Stimulated activated naive B cell treated with anti-CD40 and anti-IgM and Interleukin-4, amounts not matched to agents 10 μg/mL and 1 μg/mL and 100 μg/mL, for 72 hours (primary cell): ENCODE measurements at places on chromosomes 1 and 21.

- no peak overlapping the region for H3K4me3 ChIP-seq
- no peaks in the 10 kb centered on the region for H3K27me3 ChIP-seq
- H3K4me1 ChIP-seq: peaks cover 28% of the 10 kb centered on the region
- no peak overlapping the region for H3K27ac ChIP-seq
Measured at GRCh38 chr1:182580736-182581135, 8.3 kb downstream of the RNASEL start.

DNA sequence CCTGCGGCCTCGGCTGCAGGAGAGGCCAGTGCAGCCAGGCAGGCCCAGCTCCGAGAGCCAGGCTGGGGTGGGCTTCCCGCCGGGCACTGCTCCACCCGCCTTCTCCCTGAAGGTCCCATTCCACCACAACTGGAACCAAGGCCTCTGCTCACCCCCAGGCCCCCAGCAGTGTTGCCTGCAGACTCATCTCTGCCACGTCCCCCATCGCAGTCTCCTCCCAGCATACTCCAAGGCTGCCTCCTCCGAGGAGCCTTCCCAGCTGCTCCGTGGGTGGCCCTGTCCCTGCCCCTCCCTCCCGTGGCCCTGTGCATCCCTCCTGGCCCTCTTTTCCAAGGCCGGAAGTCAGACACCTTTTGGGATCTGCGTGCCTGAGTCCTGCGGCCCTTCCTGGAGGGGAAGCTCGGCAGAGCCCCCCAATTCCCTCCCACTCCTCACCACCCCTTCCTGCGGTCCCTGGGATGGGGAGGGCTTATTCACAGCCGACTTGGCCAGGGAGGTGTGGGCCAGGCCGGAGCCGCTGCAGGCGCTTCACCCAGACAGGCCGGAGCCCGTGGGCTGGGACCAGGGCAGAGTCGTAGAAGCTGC lies 47.6 kb downstream of the SLX9 start:
- H3K4me3 ChIP-seq: no peak overlapping the region
- H3K36me3 ChIP-seq: no peaks in the 10 kb centered on the region
- H3K27ac ChIP-seq: no peak overlapping the region
- peaks cover 14% of the 10 kb centered on the region for H3K4me1 ChIP-seq

- no peak for DNase-seq
- peaks cover 4% of the 10 kb centered on the region for H3K36me3 ChIP-seq
- H3K27ac ChIP-seq: peak overlapping the region; percentile 87
- peaks cover 22% of the 10 kb centered on the region for H3K4me1 ChIP-seq
- peak overlapping the region; percentile 70 for H3K4me3 ChIP-seq
Measured at GRCh38 chr1:174875306-174875705, 124.4 kb upstream of the CACYBP start.

GRCh38 chr1:203084588-203085527 lies 954 bp downstream of the MYOG start:
- no peaks in the 10 kb centered on the region for H3K4me1 ChIP-seq
- H3K27ac ChIP-seq: no peak overlapping the region
- peaks cover 12% of the 10 kb centered on the region for H3K27me3 ChIP-seq
- no peak for DNase-seq

- H3K4me1 ChIP-seq: peaks cover 23% of the 10 kb centered on the region
- no peak for DNase-seq
- peaks cover 2% of the 10 kb centered on the region for H3K36me3 ChIP-seq
- H3K4me3 ChIP-seq: no peak overlapping the region
Measured at GRCh38 chr1:167262836-167263235, 42.1 kb downstream of the POU2F1 start.

GRCh38 chr1:101178341-101178687 lies 58.5 kb upstream of the S1PR1 start:
- H3K4me3 ChIP-seq: peak overlapping the region; percentile 34
- H3K27me3 ChIP-seq: no peaks in the 10 kb centered on the region
- H3K4me1 ChIP-seq: peaks cover 34% of the 10 kb centered on the region
- no peak for DNase-seq

GRCh38 chr1:161738627-161739287 lies 10.8 kb upstream of the DUSP12 start:
- peaks cover 36% of the 10 kb centered on the region for H3K4me1 ChIP-seq
- H3K4me3 ChIP-seq: peak overlapping the region; percentile 65
- H3K27me3 ChIP-seq: no peaks in the 10 kb centered on the region
- H3K36me3 ChIP-seq: no peaks in the 10 kb centered on the region

GRCh38 chr1:10904396-10905358 lies 107.8 kb upstream of the TARDBP start:
- DNase-seq: no peak
- H3K4me1 ChIP-seq: peaks cover 10% of the 10 kb centered on the region
- no peak overlapping the region for H3K27ac ChIP-seq
- H3K27me3 ChIP-seq: peaks cover 39% of the 10 kb centered on the region

GRCh38 chr1:94542088-94542870 lies 720 bp upstream of the F3 start:
- no peak for DNase-seq
- no peak overlapping the region for H3K27ac ChIP-seq
- peaks cover 24% of the 10 kb centered on the region for H3K4me1 ChIP-seq
- H3K36me3 ChIP-seq: no peaks in the 10 kb centered on the region
- peak overlapping the region; percentile 93 for H3K4me3 ChIP-seq

GRCh38 chr1:176897350-176898236 lies 266.9 kb downstream of the ASTN1 start:
- H3K27ac ChIP-seq: no peak overlapping the region
- H3K27me3 ChIP-seq: peaks cover 21% of the 10 kb centered on the region
- H3K4me3 ChIP-seq: no peak overlapping the region
- H3K4me1 ChIP-seq: peaks cover 6% of the 10 kb centered on the region
- no peaks in the 10 kb centered on the region for H3K36me3 ChIP-seq
- no peak for DNase-seq

DNA sequence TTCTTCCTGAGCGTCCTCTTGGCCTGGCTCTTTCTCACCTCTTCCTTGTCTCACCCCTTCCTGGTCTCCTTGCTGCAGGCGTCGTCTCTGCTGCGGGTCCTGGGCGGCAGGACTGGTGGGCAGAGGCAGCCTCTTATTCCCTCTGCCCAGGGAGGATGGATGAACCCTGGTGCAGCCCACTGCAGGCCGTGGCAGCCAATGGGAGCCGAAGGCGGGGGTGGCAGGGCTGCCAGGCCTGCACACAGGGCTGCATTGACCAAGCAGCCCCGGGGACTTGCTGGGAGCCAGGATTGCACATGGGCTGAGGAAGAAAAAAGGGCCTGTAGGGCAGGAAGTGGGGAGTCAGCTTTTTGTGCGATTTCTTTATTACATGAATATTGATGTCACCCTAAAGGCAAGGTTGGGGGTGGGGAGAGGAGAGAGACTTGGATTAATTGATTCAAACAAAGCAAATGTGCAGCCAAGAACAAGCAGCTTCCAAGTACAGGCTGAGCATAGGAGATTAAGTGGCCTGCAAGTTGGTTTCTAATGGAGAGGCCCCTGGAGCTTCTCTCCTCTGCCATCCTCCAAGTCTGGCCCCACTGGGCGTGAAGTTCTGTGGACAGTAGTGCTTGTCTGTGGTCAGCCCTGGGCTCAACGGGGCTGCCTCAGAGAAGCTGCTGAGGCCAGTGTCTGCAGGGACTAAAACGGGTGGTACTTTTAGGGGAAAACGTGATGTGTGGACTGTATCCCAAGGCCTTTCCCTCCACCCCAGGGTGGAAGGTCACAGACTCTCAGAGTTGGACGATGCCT lies at the start of gene S100B:
Gene S100B (minus strand): TSS at position 108 of the 792 bp plus-strand sequence. CDS start 2,667 bp downstream, outside the sequence.
- H3K27ac ChIP-seq: peak within 1 kb of the TSS; percentile 85
- H3K27me3 ChIP-seq: no peaks in the 10 kb centered on the region
- H3K36me3 ChIP-seq: peaks cover 1% of the 10 kb centered on the region
- DNase-seq: no peak
- H3K4me3 ChIP-seq: peak within 1 kb of the TSS; percentile 5
- peaks cover 22% of the 10 kb centered on the region for H3K4me1 ChIP-seq

- H3K27me3 ChIP-seq: no peaks in the 10 kb centered on the region
- H3K4me1 ChIP-seq: no peaks in the 10 kb centered on the region
- H3K4me3 ChIP-seq: no peak overlapping the region
Measured at GRCh38 chr1:96361271-96361856, 360.2 kb upstream of the PTBP2 start.

GRCh38 chr21:45299864-45300785 lies 12.4 kb upstream of the POFUT2 start:
- DNase-seq: no peak
- no peak overlapping the region for H3K4me3 ChIP-seq
- no peak overlapping the region for H3K27ac ChIP-seq
- H3K36me3 ChIP-seq: peaks cover 2% of the 10 kb centered on the region
- H3K4me1 ChIP-seq: peaks cover under 1% of the 10 kb centered on the region

- H3K27ac ChIP-seq: no peak overlapping the region
- no peaks in the 10 kb centered on the region for H3K36me3 ChIP-seq
- DNase-seq: no peak
- no peak overlapping the region for H3K4me3 ChIP-seq
- H3K4me1 ChIP-seq: no peaks in the 10 kb centered on the region
Measured at GRCh38 chr21:18771845-18772380, 368.3 kb upstream of the TMPRSS15 start.

DNA sequence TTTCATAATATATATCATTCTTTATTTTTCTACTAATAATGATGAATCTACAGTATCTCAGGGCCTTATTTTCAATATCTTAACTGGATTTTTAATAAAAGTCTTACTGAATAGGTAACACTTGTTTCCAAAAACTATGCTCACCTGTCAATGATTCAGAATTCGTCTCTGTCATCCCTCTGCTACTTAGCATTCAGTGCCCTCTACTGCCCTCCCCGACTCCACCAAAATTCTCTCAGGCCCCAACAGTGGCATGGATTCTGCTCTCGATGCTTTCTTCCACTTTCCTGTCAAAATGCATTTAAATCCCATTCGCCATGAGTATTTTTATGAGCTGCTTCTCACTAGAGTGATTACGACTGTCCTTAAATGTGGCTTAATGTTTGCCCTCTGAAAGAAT lies 10.5 kb upstream of the BACH1 start:
- no peaks in the 10 kb centered on the region for H3K36me3 ChIP-seq
- no peaks in the 10 kb centered on the region for H3K27me3 ChIP-seq
- no peak overlapping the region for H3K27ac ChIP-seq
- no peak overlapping the region for H3K4me3 ChIP-seq
- H3K4me1 ChIP-seq: peaks cover 15% of the 10 kb centered on the region
- no peak for DNase-seq

DNA sequence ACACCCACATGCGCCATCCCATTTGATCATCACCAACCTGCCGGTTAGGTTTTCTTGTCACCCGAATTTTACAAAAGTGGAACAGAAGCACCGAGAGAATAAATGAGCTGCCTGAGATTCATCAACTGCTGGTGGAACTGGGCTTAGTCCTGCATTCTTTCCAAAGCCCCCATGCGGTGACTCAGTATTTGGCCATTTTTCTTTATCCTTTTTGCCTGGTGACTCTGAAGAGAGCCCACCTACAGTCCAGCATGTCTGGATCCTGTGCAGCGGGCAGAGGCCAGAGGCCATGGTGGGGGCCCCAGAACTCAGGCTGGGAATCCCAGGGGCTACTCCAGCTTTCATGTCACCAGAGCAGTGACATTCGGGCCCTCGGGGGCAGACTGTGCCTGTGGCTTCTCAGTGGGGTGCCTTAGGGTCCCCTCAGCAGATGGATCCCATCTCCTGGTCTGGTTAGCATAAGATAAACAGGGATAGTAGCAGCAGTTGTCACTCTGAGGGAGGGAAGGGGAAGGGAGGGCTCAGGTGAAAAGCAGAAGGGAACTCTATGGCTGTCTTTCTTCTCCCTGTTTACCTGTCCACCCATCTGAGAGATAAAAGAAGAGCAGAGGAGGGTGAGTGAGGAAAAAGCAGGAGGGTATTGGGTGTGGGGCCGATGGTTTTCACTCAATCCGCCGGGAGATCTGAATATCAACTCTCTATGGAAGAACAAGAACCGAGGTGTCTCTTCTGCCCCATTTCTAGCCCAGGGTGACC lies 63.2 kb downstream of the KIF26B start:
- H3K27ac ChIP-seq: no peak overlapping the region
- no peaks in the 10 kb centered on the region for H3K36me3 ChIP-seq
- H3K4me3 ChIP-seq: no peak overlapping the region
- DNase-seq: no peak
- peaks cover 4% of the 10 kb centered on the region for H3K27me3 ChIP-seq

DNA sequence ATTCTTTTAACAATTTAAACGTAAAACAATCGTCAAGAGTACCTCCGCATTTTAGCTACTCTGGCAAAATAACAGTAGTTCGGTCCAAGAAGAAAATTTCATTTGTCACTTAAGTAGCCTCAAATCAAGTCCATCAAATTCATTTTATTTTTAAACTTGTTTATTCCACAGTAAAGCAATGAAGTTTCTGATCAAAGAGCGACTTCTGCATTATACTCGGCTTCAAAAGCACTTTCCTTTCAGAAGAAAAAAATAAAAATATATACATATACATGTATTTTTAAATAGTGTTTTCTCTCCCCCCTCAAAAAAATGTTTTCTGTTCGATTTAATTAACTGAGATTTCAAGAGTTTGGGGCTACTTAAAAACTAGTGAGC lies 115.0 kb downstream of the RERE start:
- peaks cover 27% of the 10 kb centered on the region for H3K4me1 ChIP-seq
- peak overlapping the region; percentile 86 for H3K4me3 ChIP-seq
- H3K27me3 ChIP-seq: no peaks in the 10 kb centered on the region
- H3K36me3 ChIP-seq: peaks cover under 1% of the 10 kb centered on the region
- DNase-seq: no peak

- H3K4me3 ChIP-seq: no peak overlapping the region
- peaks cover 13% of the 10 kb centered on the region for H3K36me3 ChIP-seq
- no peak overlapping the region for H3K27ac ChIP-seq
Measured at GRCh38 chr1:59669752-59670312, 144.9 kb upstream of the HOOK1 start.
